ENCODE measurements at places on chromosomes 16 and 17.

DNA sequence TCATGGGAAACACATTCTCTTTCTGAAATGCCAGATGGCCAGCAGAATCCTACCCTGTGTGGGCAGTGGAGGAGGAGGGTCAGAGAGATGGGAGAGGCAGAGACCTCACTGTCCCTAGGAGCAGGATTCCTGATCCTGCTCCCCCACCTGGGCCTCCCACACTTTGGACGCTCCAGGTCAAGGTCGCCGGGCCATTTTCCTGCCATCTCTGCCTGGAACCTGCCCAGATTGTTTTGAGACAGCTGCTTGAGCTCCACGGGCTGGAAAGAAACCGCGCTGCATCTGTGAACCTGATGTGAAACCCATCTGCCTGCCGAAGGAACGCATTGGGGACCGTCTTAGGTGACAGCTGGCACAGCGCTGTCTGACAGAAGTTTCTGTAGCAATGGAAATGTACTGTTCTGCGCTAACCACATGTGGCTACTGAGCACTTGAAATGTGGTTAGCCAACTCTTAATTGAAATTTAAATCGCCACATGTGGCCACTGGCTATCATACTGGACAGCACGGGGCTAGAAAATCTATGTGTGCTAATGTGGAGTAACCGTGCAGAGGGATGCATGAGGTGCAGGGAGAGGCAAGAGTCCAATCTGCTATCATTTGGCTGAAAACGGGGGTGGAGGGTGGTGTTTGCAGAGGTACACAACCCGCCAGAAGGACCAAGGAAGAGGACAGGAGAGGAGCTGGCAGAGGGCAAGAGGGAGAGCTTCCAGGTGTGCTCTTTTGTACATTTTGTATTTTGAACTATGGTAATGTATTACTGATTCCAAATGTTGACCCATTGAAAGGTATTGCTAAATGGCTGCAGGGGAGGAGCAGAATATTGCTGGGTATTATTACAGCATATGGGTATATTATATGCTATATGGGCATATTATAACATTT, 15.4 kb upstream of the NUBP1 start:
- DNase-seq, result peak; percentile 48

- no peak for DNase-seq
Measured at GRCh38 chr17:48549914-48550501, 5.1 kb upstream of the HOXB2 start.

- DNase-seq, result no peak
Measured at GRCh38 chr17:28983286-28984230, 22.3 kb downstream of the SEZ6 start.

DNA sequence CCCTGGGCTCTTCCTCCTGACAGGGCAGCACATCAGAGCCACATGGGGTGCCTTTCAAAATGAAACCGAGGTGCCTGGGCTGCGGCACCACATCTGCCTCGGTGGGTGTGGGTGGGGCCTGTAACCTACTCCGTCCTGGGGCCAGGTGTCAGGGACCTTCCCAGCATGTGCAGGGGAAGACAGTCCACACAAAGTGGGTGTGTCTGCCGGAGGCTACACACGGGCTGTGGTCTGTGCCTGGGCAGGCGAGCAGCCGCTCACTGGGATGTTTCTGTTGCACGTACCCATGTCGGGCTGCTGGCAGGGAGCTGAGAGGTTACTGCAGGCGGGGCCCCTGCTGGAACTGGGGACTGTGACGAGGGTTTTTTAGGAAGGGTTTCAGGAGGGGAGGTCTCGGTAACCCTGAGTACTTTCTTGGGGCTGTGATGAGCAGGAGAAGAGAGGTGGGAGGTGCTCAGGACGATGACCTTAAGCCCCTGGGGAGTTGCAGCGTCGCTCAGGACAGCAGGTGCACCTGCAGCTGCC, 351.2 kb downstream of the SEC14L1 start:
- DNase-seq, result peak; percentile 59

GRCh38 chr16:17038415-17038814, 432.3 kb downstream of the XYLT1 start:
- DNase-seq, result no peak

DNA sequence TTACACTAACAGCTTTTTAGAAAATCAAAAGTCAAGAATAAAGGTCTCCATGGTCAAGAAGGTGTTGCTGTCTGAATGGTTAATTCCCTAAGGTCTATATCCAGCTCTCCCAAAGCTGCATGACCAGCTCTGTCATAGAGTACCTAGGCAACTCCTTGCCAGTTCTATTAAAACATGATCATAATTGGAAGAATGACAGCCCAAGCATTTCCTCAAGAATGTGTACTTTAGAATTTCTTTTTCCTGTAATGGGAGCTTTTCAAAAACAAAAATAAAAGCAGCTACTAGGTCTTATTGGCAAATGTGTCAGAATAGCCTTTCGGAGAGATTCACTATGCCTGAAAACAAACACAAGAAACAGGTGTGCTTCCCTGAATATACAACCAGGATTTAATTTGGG, 7.9 kb downstream of the SPOP start:
- no peak for DNase-seq

DNA sequence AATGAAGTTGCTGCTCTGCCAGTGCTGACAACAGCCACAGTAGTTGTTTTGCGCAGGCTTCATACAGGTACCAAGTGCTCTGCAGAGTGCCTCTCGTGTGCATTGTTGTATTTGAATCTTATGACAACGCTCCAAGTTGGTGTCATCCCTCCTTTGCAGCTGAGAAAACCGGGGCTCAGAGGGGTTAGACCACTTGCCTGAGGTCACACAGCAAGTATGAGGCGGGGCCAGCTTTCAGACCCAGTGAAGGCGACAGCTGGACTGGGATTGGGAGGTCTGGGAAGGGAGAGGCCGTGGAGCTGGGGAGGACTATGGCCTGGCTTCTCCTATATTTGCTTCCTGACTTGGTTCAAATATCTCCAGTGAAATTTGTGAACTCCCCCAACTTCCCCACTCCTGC, 33.2 kb downstream of the WNT9B start:
- no peak for DNase-seq

DNA sequence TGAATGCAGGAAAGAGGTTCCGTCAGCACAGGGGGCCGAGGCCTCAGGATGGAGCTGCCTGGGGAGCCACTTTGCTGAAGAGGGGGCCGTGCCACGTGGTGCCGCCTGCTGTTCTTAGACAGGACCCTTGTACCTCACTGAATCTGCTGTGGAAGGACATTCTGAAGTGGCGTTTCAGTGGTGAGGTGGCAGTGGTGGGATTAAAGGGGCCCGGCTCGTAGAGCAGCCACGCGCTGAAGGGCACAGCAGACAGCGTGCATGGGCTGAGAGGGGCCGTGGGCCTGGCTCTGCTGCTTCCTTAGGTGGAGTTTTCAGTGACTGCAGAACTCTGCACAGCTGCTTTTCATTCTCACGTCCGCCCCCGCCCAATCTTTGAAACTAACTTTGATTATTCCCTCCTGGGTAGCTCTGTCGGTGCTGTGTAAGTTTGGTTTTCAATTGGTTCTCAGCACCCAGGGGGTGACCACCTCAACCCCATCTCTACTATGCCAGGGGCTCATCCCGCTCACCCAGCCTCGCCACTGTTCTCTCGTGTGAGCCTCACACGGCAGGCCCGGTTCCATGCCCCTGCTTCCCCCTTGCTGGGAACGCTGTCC, 70.3 kb downstream of the SEC14L1 start:
- no peak for DNase-seq

GRCh38 chr17:44002141-44002848, 2.1 kb upstream of the NAGS start:
- DNase-seq, result no peak

DNA sequence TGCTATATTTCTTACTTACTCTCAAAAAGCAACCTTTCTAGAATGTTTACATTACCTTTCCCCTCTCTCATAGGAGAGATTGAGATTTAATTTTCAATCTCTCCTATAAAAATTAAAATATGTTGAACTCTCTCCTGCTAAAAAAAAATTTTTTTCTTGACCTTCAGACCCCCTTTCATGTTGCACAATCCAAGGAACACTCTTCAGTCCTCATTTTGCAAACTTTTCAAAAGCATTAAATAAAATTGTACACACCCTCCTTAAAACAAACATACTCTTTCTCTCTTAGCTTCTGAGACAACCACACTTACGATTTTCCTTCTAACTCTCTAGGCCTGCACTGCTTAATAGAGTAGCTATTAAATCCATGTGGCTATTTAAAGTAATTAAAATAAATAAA, 8.6 kb upstream of the ABCA6 start:
- DNase-seq, result no peak

DNA sequence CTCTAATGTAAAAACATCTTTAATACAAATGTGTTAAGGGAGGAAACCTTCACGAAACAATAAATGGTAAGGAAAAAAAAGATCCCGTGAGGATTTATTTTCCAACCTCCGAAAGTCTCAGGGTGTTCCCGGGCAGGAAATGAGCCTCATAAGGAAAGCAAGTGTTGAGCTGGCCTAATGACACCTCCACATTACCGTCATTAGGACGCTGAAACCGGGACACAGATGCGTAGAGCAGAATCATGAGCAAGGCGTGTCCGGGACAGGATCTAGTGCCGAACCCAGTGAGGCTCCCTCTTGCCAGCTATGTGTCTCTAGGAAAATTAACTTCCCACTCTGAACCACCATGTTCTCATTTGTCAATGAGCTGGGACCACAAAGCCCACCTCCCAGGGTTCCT, 22.7 kb upstream of the CYTH1 start:
- no peak for DNase-seq

DNA sequence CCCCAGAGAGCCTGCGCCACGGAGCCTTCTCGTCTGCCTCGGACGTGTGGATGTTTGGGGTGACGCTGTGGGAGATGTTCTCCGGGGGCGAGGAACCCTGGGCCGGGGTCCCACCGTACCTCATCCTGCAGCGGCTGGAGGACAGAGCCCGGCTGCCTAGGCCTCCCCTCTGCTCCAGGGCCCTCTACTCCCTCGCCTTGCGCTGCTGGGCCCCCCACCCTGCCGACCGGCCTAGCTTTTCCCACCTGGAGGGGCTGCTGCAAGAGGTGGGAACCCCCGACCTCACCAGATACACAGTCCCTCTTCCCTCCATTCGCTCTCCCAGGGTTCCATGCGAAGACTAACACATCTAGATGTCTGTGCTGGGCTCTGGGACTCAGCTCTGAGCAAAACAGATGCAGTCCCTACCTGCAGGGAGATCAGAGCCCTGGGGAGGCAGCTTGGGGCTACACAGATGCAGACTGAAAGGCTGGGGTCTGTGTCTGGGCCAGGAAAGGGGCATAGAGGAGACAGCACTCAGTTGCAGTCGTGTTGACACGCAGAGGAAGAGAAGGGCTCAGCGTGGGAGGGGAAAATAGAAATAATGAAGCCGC, 3.7 kb downstream of the TNK1 start:
- DNase-seq, result no peak

- no peak for DNase-seq
Measured at GRCh38 chr17:43905985-43906852, 1.1 kb downstream of the MPP2 start.

DNA sequence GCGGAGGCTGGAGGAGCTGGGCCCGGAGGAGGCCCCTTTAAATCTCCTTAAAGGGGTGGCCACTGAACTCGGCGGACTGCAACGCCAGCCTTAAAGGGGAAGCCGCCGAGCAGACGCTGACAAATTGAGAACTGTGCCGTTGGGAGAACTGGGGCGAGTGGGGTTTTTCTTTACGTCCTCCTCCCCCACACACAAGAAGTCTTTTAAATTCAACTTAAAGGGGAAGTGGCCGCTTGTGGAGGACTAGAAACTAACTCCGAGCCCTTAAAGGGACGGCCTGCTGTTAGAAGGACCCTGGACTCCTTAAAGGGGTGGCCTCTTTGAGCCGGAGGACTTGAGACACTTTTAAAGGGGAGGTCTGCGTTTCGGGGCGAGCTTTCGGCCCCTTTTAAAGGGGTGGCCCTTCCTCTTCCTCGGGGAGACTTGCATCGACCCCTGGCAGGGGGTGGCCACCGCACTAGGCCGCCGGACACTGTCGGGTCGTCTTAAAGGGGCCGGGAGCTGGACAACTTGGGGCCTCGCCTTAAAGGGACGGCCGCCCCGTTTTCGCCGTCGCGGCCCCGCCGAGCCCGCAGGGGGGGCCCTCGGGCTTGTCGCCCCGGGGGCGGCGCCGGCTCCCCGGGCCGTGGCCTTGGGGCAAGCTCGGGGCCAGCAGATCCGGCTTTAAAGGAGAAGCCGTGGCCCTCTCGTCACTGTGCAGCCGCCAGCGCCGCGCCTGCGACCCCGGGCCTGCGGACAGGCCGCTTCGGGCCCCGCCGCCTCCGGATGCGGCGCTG, 688 bp downstream of the FBRS start:
- peak; percentile 70 for DNase-seq

DNA sequence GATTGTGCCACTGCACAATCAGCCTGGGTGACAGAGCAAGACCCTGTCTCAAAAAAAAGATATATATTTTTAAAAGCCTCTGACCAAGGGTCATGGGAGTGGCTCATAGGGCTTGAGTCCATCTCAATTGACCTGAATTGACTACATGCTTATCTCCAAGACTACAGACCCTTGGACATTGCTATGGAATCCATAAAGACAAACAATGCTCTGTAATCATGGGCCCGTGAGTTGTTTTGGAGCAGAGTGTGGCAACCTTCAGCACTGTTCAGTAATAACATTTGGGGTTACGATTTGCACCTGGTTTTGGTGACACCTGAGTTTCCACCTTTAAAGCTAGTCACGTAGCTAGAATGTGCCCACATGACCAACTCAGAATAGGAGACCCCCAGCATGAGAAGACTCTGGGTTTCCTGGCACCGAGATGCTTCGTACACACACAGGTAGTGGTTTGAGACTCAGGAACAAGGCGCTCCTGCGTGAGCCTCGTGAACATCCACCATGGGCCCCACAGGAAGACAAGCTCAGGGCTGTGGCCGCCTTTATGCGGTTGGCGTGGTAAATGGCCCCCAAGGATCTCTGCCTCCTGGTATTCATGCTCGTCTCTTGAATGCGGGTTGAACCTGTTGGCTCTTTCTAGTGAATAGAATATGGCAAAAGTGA, 66.6 kb upstream of the RPH3AL start:
- no peak for DNase-seq

DNA sequence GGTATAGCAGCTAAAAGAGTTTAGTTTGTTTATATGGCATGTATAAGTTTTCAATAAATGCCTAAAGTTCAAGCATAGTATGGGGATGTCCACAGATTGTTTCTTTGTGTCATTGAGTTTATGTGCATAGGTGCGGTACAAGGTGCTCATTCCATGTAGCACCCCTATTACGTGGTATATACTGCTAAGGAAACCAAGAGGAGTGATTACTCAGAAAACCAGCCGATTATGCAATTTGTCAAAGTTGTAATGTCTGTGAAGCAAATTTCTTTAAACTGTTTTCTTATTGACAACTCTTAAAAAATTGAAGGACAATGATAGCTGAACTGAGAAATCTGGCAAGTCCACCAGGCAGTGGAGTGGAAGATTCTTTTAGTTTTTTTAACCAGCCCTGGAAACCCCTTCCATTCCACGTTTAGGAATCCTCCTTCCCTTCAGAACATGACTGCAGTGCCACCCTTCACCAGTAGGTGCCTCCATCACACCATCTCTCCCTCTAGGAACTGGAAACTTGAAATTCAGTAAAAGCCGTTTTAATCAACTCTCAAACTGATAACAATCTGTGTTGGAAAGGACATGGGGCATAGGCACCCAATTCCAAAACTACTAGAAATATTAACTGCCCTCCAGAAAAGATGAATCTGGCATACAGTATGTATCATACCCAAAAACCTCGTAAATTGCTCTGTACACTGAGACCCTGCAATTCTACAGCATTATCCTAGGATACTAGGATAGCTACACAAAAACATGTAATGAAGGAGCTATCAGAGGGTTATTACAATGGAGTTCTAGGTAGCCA, 43.5 kb downstream of the REXO5 start:
- DNase-seq, result no peak
